Left renal pelvis (tissue), 4 donors: ENCODE measurements at places on chromosomes 6 and 20. TPM values are rescaled to one million over a fixed set of nuclear protein-coding genes. Genes with fewer than 3 reads are reported as not detected.
A peak's percentile ranks its signal among the peaks of the same experiment; 100 is the strongest.

RAET1E gene
- polyA plus RNA-seq, result not detected

CGA gene
- polyA plus RNA-seq, result 0.56 TPM

CMTR1 gene
- polyA plus RNA-seq, result 45.7 TPM

LY86 gene
- polyA plus RNA-seq, result 4.6 TPM

DNA sequence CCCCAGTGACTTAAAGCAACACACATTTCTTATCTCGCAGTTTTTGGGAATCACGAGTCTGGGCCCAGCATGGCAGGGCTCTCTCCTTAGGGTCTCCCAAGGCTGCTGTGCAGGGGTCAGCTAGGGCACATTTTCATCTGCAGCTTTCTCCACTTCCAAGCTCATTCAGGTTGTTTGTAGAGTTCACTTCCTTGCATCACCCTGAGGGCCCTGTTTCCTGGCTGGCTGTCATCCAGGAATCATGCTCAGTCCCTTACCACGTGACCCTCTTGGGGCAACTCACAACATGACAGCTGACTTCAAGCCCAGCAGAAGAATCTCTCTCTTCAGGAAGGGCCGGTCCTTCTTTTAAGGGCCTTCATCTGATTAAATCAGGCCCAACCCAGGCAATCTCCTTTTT is 21.3 kb downstream of the SNAP25 start:
- peak; percentile 3 for DNase-seq

DNA sequence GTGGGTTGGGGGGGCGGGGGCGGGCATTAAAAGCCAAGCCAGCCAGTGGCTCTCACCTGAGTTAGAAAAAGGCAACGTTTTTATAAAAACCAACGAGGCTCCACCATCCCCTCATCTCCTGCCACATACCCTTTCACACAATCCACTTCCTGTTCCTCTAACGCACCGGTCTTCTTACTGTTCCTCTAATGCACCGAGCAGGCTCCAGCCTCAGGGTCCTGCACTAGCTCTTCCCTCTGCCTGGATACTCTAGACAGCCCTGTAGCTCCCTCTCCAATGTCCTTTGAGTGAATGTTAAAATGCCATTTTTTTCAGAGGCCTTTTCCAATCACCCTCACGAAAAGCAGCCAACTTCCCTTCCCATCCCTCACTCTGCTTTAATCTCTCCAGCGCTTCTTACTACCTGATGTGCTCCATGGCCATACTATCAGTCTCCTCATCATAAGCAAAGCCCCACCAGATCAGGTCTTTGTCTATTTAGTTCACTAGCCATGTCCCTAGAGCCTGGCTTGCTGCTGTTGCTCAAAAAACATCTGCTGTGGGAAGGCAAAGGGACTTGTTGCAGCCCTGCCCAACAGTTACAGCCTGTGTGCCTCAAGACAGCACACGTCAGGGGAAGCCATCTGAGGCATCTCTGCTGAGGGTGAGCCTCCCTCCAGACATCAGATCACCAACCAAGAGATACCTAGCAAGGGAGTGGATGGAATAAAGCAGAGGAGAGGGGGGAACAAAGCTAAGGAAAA is 3.9 kb downstream of the FKBP1A start:
- no peak for DNase-seq

- DNase-seq, result no peak
Measured at GRCh38 chr20:38650010-38650409, 48.4 kb downstream of the ARHGAP40 start.

DNA sequence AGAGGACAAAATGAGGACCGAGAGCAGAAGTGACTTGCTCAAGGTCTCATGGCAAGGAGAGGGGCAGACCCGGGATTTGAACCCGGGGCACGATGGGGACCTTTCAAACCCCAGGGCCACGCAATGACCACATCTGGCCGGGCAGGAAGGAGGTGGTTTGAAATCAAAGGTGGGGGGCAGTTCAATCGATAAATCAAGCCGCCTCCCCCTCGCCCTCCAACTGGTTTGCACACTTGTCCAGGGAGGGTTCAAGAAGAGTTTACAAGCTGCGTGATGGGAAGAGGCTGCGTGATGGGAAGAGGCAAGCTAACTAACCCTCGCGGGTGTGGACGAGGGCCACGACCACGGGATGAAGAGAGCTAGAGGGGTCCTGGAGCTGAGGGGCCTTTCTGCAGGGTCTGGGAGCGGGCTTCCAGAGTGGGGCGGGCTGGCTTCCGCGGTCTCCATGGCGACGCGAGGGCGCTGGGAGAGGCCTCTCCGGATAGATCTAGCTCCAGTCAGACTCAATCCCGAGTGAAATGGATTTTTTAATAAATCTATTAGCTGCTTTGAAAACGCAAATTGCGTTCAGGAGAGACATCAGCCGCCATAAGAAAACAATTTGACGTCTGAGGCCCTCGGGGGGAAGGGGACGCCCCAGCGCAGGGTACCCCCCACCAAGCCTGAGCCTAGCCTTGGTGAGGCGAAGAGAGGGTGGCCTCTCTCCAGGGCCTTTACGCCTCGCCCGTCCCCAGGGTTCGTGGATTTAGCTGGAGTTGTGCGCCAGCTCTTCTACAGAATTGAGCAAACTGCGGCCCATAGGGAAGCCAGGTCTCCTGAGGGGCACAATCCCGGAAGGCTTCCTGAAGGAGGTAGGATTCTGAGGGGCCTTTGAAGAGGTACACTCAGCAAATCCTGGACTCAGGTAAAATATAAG is 143.9 kb downstream of the GRM4 start:
- DNase-seq, result no peak

DNA sequence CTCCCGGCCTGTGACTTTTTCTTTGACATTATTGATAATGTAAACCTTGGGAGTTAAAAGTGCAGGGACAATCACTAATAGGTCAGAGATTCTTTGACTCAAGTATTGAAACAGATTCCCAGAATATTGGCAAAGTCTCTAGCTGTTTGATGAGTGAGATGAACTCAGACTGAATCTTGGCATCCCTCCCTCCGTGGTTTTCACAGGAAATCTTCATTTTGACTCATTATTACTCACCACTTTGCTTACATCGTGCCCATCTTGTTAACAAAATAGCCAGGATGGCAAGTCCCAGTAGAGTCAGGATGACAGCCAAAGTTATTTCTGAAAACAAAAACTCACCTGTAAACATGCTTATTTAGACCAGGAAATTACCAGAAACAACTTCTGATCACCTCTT is 2.0 kb downstream of the TSBP1 start:
- DNase-seq, result no peak

GRCh38 chr20:51365670-51366069 is 176.8 kb downstream of the NFATC2 start:
- no peak for DNase-seq

- DNase-seq, result no peak
Measured at GRCh38 chr6:84740385-84740784, 24.0 kb downstream of the TBX18 start.

DNA sequence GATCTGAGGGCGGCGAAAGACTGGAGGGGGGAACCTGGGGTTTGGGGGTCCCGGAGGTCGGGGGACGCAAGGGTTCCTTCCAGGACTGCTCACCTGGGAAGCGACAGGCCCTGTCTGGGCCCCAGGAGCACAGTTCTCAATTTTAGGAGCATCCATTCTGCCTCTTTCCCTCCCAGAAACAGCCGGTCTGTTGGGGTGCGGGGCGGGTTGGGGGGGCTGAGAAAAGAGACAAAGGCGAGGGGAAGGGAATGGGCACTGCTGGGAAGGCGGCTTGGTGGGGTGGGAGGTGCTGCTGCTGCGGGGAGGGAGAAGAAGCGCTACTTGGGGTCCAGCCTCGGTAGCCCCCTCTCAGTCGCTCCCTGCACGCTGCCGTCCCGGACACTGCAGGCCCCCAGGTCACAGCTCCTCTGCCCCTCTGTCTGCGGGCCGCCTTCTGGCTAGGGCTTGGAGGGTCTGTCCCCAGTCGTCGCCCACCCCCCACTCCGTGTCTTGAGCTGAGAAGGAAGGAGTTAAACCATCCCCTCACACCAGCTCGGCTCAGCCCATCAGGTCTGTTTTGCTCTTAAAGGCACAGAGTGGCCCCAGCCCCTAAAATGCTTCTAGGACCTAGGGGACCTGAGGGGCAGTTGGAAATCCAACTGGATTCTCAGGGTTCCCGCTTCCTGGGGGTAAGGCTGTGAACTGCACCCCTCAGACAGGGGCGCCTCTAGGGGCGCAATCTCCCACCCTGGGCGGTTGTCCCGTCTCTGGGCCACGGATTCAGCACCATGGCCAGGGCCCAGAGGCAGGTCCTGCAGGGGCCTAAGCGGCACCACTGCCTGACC is 690 bp downstream of the GDAP1L1 start:
- DNase-seq, result peak; percentile 41

DNA sequence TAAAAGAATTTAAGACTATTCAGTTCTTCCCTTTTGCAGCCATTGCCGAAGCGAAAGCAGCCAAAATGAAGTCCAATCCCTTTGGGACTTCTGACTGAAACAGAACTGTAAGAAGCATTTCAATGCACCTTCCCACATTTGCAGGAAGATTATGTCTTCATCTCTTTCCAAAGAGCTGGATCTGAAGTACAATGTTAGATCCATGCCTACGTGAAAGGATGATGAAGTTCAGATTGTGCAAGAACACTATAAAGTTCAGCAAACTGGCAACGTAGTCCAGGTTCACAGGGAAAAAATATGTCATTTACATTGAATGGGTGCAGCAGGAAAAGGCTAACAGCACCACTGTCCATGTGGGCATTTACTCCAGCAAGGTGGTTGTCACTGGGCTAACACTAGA is 6.0 kb upstream of the FILIP1 start:
- no peak for DNase-seq

DNA sequence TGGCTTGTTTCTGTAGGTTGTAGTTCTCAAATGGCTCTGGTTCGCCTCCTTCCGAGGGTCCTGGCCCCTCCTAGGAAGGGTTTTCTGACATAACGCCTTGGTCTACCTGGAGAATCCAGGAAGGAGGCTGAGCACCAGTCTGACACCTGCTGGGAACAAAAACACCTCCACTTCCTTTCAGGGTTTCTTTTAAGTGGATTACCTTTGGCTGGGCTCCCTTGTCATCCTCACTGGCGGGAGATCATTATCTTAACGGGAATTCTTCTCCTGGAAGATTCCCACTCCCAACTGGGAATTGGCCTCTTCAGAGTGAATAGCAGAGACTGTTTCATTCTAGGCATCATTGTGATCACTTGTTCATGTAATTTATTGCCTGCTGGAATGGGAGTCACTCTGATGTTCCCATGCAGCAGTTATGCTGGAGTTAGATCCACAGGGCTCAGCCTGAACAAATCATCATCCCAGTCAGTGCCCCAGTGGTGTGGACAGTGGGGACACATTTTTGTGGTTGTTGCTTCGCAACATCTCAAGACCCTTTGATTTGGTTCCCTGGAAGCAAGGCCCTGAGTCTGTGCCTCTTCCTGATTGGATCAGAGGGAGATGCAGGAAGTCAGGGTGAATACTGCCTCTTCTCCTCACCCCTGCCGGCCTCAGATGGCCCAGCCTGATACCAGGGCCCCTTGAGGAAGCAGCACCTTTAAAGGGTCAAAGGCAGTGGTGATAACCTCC is 49.1 kb downstream of the LYRM2 start:
- DNase-seq, result no peak

DNA sequence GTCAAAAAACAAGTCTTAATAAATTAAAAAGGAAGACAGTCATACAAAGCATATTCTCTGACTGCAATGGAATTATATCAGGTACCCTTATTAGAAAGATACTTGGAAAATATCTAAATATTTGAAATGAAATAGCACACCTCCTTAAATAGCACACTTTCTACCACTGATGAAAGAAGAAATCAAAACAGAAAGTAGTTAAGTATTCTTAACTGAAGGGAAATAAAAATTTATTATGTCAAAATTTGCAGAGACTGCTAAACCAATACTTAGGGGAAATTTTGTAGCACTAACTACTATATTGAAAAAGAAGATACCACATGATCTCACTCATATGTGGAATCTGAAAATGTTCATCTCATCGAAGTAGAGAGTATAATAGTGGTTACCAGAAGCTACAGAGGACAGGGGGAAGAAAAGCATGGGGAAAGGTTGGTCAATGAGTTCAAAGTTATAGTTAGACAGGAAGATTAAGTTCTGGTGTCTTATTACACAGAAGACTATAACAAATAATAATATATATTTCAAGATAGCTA is 112.2 kb downstream of the ASCC3 start:
- no peak for DNase-seq

DNA sequence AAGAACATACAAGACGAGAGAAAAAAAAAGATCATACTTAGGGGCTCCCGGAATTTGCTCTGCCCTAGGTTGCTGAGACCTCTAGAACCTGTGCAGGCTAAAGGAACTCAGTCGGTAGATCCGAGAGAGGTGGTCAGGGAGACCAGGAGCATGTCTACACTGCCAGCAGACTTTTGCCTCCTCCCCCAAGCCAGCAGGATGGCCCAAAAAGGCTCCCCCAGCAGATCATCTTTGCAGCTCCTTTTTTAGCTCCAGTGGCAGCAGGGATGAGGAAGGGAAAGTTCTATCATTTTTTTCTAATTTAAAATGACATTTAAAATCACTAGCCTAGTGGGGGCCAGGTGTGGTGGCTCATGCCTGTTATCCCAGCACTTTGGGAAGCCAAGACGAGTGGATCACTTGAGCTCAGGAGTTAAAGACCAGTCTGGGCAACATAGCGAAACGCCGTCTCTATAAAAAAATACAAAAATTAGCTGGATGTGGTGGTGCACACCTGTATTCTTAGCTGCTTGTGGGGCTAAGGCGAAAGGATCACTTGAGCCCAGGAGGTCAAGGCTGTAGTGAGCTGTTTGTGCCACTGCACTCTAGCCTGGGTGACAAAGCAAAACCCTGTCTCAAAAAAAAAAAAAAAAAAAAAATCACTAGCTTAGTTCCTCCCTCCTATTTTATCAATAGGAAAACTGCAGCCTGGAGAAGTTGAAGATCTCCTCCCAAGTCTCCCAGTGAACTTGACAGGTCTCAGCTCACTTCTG is 69.3 kb upstream of the MYL9 start:
- no peak for DNase-seq

DNA sequence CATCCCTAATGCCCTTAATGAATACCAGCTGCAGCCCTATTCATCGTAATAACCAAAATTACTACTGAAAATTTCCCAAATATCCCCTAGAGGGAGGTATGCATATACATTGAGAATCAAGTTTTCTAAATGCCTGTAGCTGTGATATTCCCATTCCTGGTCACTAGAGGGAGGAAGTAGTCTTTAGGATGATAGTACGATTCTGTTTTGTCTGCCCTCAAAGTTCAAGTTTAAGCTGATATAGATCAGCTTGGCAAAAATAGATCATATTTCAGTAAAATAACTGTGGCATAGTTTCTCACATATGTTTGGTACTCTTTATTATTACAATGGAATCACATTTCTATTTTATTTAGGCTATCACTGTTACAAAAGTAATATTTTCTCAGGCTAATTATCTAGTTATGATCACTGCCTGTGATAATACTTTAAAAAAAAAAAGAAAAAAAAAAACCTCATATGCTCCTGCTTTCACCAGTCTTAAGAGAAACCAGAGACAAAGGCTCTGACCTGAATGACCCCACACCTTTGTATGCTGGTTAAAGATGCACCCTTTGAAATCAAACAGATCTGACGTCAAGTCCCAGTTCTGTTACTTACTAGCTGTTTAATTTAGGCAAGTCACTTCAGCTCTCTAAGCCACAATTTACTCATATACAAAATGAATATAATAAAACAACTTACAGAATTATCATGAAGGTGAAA is 11.0 kb downstream of the TSPYL1 start:
- DNase-seq, result no peak
